Upper lobe of left lung (tissue), 6 donors: ENCODE measurements at places on chromosomes 3 and 15. TPM values are rescaled to one million over a fixed set of nuclear protein-coding genes. Genes with fewer than 3 reads are reported as not detected.

Gene IL5RA
- total RNA-seq = 7.3 TPM

Gene PPP1R14D
- total RNA-seq = not detected

Gene ZDHHC23
- 5.2 TPM for total RNA-seq

Gene TICRR
- total RNA-seq = 0.20 TPM

Gene CPNE9
- total RNA-seq = 0.30 TPM

DNA sequence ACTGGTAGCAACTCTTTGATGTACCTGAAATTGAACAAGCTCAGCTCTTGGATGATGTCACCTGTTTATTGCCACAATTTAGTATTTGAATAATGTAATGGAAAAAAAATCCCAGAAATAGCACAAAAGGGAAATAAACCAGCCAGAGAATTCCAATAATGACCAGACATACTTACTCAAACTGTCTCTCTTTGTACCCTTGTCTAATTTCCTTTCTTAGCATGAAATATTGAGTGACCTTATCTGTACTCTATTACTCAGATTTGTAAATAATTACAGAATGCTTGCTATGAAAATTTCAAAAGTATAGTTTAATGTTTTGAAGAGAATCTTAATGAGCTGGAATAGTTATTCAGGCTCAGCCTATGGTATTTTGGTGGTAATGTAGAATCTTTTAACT lies 555.4 kb upstream of the SGO1 start:
- H3K27me3 ChIP-seq = no peaks in the 10 kb centered on the region
- no peak for DNase-seq
- H3K27ac ChIP-seq = no peak overlapping the region
- no peak overlapping the region for H3K4me3 ChIP-seq

GRCh38 chr3:128553560-128553959 lies 60.6 kb upstream of the GATA2 start:
- no peak for DNase-seq
- no peaks in the 10 kb centered on the region for H3K27me3 ChIP-seq
- peaks cover 39% of the 10 kb centered on the region for H3K4me1 ChIP-seq
- H3K4me3 ChIP-seq = no peak overlapping the region
- no peak overlapping the region for H3K27ac ChIP-seq
- H3K36me3 ChIP-seq = no peaks in the 10 kb centered on the region

DNA sequence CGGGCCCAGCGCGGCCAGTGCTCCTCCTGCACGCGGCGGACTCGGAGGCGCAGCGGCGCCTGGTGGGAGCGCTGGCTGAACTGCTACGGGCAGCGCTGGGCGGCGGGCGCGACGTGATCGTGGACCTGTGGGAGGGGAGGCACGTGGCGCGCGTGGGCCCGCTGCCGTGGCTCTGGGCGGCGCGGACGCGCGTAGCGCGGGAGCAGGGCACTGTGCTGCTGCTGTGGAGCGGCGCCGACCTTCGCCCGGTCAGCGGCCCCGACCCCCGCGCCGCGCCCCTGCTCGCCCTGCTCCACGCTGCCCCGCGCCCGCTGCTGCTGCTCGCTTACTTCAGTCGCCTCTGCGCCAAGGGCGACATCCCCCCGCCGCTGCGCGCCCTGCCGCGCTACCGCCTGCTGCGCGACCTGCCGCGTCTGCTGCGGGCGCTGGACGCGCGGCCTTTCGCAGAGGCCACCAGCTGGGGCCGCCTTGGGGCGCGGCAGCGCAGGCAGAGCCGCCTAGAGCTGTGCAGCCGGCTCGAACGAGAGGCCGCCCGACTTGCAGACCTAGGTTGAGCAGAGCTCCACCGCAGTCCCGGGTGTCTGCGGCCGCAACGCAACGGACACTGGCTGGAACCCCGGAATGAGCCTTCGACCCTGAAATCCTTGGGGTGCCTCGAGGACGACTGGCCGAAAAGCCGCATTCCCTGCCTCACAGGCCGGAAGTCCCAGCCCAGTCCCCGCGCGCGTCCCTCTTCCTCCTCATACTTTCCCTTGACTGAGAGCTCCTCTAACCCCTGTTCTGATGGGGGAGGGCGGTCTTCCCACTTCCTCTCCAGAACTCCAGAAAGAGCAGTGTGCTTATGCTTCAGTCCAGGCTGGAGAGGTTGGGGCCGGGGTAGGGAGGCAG lies 1.4 kb upstream of the IL17RC start:
- DNase-seq = peak; percentile 95
- peak overlapping the region; percentile 87 for H3K27ac ChIP-seq
- H3K36me3 ChIP-seq = peaks cover 1% of the 10 kb centered on the region

GRCh38 chr3:121411523-121411922 lies 134.3 kb downstream of the POLQ start:
- no peak overlapping the region for H3K27ac ChIP-seq
- H3K4me1 ChIP-seq = no peaks in the 10 kb centered on the region
- no peak overlapping the region for H3K4me3 ChIP-seq
- H3K36me3 ChIP-seq = no peaks in the 10 kb centered on the region

DNA sequence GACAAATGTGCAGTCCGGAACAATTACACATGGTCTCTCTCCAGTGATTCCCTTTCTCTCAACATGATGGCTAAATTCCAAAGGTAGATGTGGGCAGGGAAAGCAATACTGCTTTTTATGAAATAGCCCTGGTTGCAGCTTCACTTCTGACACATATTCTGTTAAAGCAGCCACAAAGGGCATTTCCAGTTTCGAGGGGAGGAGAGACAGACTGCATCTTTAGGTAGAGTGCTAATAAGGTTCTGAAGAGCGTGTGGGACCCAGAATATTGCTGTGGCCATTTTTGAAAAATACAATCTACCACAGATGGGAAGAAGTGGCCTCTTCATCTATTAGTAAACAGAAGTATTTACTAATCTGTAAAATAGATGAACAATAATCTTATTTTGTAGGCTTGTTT lies 139.3 kb upstream of the PEX5L start:
- no peak for DNase-seq

DNA sequence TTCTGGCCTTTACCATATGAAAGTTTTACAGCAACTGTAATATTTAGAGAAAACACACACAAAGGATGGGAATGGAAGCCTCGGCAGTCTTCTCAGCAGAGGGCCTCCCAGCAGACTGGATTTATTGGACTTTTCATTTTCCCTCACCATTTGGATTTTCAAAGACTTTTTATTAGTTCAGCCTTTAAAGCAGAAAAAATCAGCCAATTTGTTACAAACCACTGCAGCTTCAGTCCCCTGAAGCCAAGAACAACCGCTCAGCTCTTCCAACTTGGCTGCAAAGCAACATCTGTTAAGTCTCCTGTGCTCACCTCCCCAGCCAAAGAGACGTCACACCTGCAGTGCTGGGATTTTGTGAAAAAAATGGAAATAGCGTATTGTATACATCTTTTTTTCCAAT lies 120.8 kb downstream of the GMPS start:
- no peak overlapping the region for H3K4me3 ChIP-seq
- no peaks in the 10 kb centered on the region for H3K4me1 ChIP-seq
- H3K27me3 ChIP-seq = no peaks in the 10 kb centered on the region
- H3K27ac ChIP-seq = no peak overlapping the region

DNA sequence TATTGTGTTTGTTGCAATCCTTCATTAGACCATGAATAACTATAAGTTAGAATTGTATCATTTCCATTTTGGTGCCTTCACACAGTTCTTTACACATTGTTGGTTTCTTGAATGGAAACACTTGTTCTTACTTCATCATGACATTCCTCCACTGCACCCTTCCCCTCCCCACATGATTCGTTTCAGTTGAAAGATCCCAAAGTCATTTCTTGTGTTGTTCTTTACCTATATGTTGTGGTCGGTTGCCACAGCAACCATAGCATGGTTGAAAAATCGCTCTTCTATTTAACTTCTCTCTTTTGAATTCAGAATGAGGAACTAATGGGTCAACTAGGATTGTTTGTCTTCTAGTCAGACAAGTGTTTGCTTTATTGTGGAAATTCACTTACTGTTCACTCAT lies 103.3 kb downstream of the IL1RAP start:
- H3K36me3 ChIP-seq = no peaks in the 10 kb centered on the region
- H3K4me1 ChIP-seq = peaks cover 26% of the 10 kb centered on the region
- no peak for DNase-seq
- no peaks in the 10 kb centered on the region for H3K27me3 ChIP-seq
- H3K4me3 ChIP-seq = no peak overlapping the region

DNA sequence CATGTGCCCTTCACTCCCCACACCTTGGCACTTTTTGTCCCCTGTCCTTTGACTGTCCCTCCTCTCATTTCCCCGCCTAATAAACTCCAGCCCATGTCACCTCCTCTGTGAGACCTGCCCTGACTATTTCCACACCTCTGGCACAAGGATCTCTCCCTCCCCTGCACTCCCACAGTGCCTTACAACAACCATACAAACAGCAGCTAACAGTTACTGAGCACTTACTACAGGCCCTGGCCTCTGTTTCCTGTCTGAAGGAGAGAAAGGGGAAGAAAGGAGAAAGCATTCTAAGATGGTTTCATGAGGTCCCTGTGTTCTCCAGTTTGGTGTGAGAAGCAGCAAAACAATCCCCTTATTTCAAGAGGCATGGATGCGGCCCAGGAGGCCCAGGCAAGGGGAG lies 20.0 kb upstream of the TRH start:
- no peak overlapping the region for H3K27ac ChIP-seq
- no peaks in the 10 kb centered on the region for H3K36me3 ChIP-seq
- no peaks in the 10 kb centered on the region for H3K4me1 ChIP-seq

DNA sequence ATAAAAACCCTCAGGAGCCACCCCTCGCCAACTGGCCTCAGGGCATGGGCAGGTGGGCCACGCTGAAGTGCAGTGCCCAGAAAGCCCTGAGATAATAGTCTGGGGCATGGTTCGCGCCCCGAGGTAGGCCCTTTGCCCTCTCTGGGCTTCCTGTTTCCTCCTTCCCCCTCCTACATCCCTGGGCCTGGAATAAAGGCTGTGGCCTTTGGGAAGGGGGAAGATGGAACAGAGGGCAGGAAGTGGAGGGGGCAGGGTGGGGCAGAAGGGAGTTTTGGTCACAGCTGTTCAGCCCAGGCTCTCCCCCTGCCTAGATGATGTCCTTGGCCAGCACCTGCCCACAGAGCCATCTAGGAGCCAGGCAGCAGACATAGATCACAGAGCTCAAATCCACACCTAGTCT lies 11.3 kb downstream of the CSRNP1 start:
- peaks cover 24% of the 10 kb centered on the region for H3K36me3 ChIP-seq
- H3K27me3 ChIP-seq = no peaks in the 10 kb centered on the region
- DNase-seq = no peak
- H3K4me3 ChIP-seq = no peak overlapping the region
- H3K4me1 ChIP-seq = peaks cover 65% of the 10 kb centered on the region
- H3K27ac ChIP-seq = peak overlapping the region; percentile 74

- H3K36me3 ChIP-seq = no peaks in the 10 kb centered on the region
- peaks cover 4% of the 10 kb centered on the region for H3K27me3 ChIP-seq
- H3K27ac ChIP-seq = no peak overlapping the region
- H3K4me3 ChIP-seq = no peak overlapping the region
Measured at GRCh38 chr3:184512621-184513020, 49.0 kb upstream of the EPHB3 start.

GRCh38 chr3:3499012-3499562 lies 300.1 kb upstream of the LRRN1 start:
- no peaks in the 10 kb centered on the region for H3K36me3 ChIP-seq
- DNase-seq = no peak
- no peak overlapping the region for H3K27ac ChIP-seq
- no peaks in the 10 kb centered on the region for H3K27me3 ChIP-seq

DNA sequence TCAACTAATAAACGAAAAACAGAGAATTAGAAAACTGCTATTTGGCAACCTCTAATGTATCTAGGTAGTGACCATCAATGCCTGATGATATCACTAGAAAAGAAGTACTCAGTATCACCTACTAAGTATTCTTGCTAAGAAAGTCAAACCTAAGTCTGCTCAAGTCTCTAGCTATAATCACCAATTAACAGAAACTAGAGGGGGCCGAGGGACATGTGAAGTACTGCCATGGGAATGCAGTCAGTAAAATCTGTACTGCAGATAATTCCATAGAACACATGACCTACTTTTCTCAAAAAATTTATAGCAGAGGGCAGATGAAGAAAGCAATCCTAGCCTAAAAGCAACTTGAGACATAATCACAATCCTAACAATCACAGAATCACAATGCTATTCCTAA lies 51.4 kb downstream of the CPEB1 start:
- H3K27ac ChIP-seq = no peak overlapping the region
- H3K27me3 ChIP-seq = no peaks in the 10 kb centered on the region
- H3K4me1 ChIP-seq = no peaks in the 10 kb centered on the region
- H3K36me3 ChIP-seq = no peaks in the 10 kb centered on the region

GRCh38 chr3:89395456-89395855 lies 288.0 kb downstream of the EPHA3 start:
- no peaks in the 10 kb centered on the region for H3K27me3 ChIP-seq
- H3K27ac ChIP-seq = no peak overlapping the region
- H3K4me3 ChIP-seq = no peak overlapping the region
- no peaks in the 10 kb centered on the region for H3K4me1 ChIP-seq
- no peak for DNase-seq

DNA sequence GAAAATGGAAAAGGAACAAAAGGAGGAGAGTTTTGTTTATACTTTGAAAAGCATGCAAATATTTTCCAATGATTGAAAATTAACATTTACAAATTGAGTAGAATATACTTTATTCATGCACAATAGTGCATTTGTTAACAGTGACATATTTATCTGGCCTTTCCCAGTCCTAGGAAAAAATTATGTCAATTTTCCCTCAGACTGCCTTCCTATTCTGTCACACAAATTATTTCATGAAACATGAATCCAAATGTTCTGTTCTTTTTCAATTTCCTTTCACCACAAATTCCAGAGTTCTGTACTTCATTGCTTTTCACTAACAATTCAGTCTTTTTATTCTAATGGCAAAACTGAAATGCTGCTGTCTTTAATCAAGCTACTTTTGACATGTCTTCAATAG lies 945.1 kb downstream of the ROBO1 start:
- H3K4me3 ChIP-seq = no peak overlapping the region
- no peaks in the 10 kb centered on the region for H3K4me1 ChIP-seq
- no peak for DNase-seq
- H3K27me3 ChIP-seq = no peaks in the 10 kb centered on the region
- no peak overlapping the region for H3K27ac ChIP-seq

- DNase-seq = no peak
- no peaks in the 10 kb centered on the region for H3K36me3 ChIP-seq
- H3K4me1 ChIP-seq = peaks cover 8% of the 10 kb centered on the region
- H3K27me3 ChIP-seq = no peaks in the 10 kb centered on the region
Measured at GRCh38 chr3:17640466-17640865, 102.0 kb downstream of the TBC1D5 start.

DNA sequence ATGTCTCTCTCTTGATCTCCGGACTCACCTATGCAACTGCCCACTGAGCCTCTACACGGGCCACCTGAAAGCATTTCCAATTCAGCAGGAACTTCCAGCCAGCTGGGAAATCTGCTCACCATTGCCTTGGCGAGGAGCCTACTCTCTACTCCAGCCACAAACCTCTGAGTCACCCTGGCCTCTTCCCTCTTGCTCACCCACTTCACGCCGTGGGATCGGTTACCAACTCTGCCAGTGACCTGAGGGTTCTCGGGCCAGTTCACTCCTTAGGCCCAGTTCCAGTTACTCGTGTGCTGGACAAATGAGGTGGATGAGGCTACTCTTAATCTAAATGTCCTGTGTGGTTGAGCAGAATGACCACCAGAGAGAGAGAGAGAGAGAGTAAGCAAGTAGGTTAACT lies 70.1 kb downstream of the CEMIP start:
- no peaks in the 10 kb centered on the region for H3K36me3 ChIP-seq
- no peaks in the 10 kb centered on the region for H3K27me3 ChIP-seq
- no peak overlapping the region for H3K27ac ChIP-seq
- peak; percentile 88 for DNase-seq
- no peak overlapping the region for H3K4me3 ChIP-seq

- H3K4me3 ChIP-seq = no peak overlapping the region
- H3K4me1 ChIP-seq = peaks cover 9% of the 10 kb centered on the region
- no peak overlapping the region for H3K27ac ChIP-seq
- H3K36me3 ChIP-seq = no peaks in the 10 kb centered on the region
- DNase-seq = no peak
Measured at GRCh38 chr3:177201700-177202397, 4.6 kb upstream of the TBL1XR1 start.
